Breast epithelium (tissue), 4 donors: ENCODE measurements at places on chromosomes 2 and 18.
A peak's percentile ranks its signal among the peaks of the same experiment; 100 is the strongest.

GRCh38 chr2:100412466-100412865 is 5.0 kb downstream of the CHST10 start:
- no peaks in the 10 kb centered on the region for H3K27me3 ChIP-seq
- H3K27ac ChIP-seq: no peak overlapping the region
- no peak overlapping the region for H3K4me3 ChIP-seq
- no peaks in the 10 kb centered on the region for H3K4me1 ChIP-seq
- H3K36me3 ChIP-seq: no peaks in the 10 kb centered on the region

DNA sequence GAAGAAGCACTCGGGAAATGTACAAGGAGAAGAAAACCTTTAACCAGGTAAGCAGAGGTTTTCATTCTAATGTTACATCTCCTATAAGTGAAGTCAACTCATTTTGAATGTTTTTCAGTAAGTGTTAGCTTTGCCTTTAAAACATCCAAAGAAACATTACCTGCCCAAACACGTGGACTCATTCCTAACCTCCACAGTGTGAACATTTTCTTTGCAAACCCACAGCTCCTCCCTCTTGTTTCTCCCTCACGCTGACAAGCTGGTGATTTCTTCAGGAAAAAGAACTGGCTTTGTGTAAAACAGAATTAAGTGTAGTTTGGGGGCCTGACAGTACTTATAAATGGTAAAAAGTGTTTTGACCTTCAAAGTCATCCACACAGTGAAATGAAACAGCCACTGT is 72.5 kb downstream of the MTCL1 start:
- H3K36me3 ChIP-seq: no peaks in the 10 kb centered on the region
- H3K27me3 ChIP-seq: no peaks in the 10 kb centered on the region
- no peak overlapping the region for H3K4me3 ChIP-seq
- no peak overlapping the region for H3K27ac ChIP-seq

GRCh38 chr2:8363161-8363560 is 318.7 kb upstream of the ID2 start:
- H3K36me3 ChIP-seq: no peaks in the 10 kb centered on the region
- no peaks in the 10 kb centered on the region for H3K27me3 ChIP-seq
- H3K27ac ChIP-seq: no peak overlapping the region
- no peaks in the 10 kb centered on the region for H3K4me1 ChIP-seq
- DNase-seq: no peak
- no peak overlapping the region for H3K4me3 ChIP-seq

GRCh38 chr2:226554701-226555100 is 244.9 kb downstream of the IRS1 start:
- H3K36me3 ChIP-seq: no peaks in the 10 kb centered on the region
- H3K27ac ChIP-seq: no peak overlapping the region
- H3K27me3 ChIP-seq: no peaks in the 10 kb centered on the region
- no peak for DNase-seq
- H3K4me1 ChIP-seq: no peaks in the 10 kb centered on the region
- no peak overlapping the region for H3K4me3 ChIP-seq

DNA sequence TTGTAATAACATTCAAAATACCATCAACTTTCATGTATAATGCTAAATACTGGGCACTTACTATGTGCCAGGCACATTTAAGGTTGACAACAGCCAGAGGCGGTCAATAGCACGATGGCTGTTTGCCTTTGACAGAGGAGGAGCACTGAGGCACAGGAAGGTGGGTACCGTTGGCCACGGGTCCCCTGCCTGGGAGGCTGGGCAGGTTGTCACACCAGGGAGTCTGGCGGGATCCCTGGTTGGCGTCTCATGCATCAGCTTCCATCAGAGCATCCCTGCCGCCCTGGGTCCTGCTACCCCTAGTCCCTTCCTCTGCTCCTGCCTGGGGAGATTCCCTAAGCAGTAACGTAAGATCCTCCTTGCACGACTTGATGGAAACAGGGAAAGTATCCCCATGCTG is 19.4 kb downstream of the ALLC start:
- no peaks in the 10 kb centered on the region for H3K27me3 ChIP-seq
- no peaks in the 10 kb centered on the region for H3K36me3 ChIP-seq
- no peak overlapping the region for H3K27ac ChIP-seq
- H3K4me3 ChIP-seq: no peak overlapping the region
- no peaks in the 10 kb centered on the region for H3K4me1 ChIP-seq

DNA sequence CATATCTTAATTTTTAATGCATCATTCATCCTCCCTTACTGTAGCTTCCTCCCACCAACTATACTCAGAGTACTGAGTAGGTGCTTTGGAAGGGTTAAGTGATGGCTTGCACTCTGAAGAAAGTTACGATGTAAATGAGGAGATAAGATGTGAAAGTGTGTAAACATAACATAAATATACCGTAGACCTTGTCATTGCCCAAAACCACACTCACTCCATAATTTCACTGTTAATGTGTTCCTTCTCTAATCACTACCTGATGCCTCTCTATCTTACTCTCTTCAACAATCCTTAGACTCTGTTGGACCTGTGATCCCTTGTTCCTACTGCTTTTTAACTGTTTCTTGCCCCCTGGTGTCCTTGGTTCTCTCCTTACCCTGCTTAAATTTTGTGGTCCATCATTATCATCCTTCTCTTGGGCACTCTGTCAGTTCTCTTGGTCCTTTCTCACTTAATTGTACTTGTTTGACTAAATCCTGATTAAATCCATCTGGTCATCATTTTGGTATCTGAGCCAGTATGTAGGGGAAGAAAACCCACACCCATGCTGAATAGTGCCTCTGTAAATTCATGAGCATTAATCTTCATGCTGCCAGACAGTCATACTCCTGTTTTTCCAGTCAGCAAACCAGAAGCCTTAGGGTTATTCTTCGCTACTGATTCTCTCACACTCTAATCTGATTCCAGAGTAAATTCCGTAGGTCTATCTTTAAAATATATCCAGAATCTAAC is 45.0 kb downstream of the PMS1 start:
- no peaks in the 10 kb centered on the region for H3K27me3 ChIP-seq
- no peak overlapping the region for H3K4me3 ChIP-seq
- H3K27ac ChIP-seq: no peak overlapping the region
- no peak for DNase-seq
- no peaks in the 10 kb centered on the region for H3K36me3 ChIP-seq

DNA sequence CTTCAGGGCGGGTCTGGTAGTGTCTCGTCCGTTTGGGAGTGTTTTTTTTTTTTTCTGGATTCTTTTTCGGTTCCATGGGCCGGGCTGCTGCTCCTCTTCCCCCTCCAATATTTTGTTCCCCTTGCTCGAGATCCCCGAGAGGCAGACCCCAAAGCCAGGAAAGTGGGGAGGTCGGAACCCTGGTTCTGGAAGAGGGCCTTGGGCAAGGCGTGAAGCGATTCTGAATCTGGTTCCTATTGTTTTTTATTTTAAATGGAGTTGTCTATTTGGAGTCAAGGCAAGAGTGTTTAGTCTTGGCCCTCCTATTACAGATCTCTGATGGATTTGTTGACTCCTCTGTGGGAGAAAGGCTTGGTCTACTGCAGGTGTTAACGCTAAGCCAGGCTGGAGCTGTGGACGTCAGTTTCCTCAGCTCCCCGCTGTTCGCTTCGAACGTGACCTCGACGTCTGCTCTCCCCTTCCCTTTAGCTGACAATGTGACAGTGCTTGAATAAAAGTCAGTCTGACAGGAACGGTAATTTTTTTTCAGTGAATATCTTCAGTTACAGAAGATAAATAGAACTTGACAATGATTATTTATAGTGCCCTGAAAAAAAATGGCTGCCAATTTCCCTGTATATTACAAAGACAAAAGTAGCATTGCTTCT is 683 bp upstream of the DNAJC27 start:
- no peak for DNase-seq
- H3K36me3 ChIP-seq: no peaks in the 10 kb centered on the region
- peak overlapping the region; percentile 99 for H3K27ac ChIP-seq
- H3K4me1 ChIP-seq: no peaks in the 10 kb centered on the region
- H3K27me3 ChIP-seq: no peaks in the 10 kb centered on the region
- peak overlapping the region; percentile 65 for H3K4me3 ChIP-seq

DNA sequence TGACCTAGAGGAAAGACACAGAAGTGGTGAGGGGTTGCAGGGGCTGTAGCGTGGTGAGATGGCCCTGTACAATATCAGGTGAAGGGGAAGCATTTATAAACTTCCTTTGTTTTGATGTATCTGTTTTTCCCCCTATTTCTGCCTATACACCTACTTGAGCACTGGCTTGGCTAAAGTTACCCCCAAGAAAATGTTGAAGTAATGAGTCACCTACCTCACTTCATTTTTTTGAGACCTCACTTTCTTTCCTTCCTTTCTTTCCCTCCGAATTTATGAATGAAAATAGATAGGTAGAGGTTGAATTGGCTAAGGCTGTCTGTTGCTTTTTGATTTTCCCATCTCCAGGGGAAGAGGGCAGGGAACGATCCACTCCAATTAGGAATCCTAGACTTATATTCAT is 231.1 kb upstream of the EPAS1 start:
- H3K4me1 ChIP-seq: no peaks in the 10 kb centered on the region
- H3K4me3 ChIP-seq: no peak overlapping the region
- DNase-seq: no peak
- no peaks in the 10 kb centered on the region for H3K36me3 ChIP-seq
- H3K27me3 ChIP-seq: no peaks in the 10 kb centered on the region

GRCh38 chr2:237733677-237734300 is 64.8 kb upstream of the RBM44 start:
- peaks cover 16% of the 10 kb centered on the region for H3K4me1 ChIP-seq
- peak overlapping the region; percentile 84 for H3K27ac ChIP-seq
- H3K4me3 ChIP-seq: no peak overlapping the region
- H3K36me3 ChIP-seq: no peaks in the 10 kb centered on the region
- H3K27me3 ChIP-seq: no peaks in the 10 kb centered on the region
- peak; percentile 74 for DNase-seq

DNA sequence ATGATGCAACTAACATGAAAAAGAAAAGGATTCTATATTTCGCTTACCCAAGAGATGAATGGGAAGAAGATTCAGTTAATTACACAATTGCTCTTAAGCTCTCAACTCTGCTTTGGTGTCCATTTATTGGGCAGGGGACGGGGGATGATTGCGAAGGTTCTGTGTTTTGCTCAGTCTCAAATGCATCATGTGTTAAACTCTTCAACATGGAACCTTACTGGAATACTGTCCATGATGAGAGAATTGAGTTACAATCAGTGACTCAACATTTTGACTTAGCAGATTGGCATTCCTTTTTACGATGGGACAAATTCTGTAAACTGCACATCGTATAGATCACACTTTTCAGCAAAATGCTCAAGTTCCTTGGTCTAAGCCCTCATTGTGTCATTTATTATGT is 135.6 kb downstream of the RBMS1 start:
- no peaks in the 10 kb centered on the region for H3K27me3 ChIP-seq
- H3K27ac ChIP-seq: no peak overlapping the region
- H3K4me1 ChIP-seq: no peaks in the 10 kb centered on the region
- no peak for DNase-seq

- no peaks in the 10 kb centered on the region for H3K36me3 ChIP-seq
- no peaks in the 10 kb centered on the region for H3K27me3 ChIP-seq
- DNase-seq: no peak
- H3K4me3 ChIP-seq: no peak overlapping the region
- H3K27ac ChIP-seq: no peak overlapping the region
Observed at GRCh38 chr2:227404585-227405271, 17.0 kb upstream of the SCYGR1 start.

DNA sequence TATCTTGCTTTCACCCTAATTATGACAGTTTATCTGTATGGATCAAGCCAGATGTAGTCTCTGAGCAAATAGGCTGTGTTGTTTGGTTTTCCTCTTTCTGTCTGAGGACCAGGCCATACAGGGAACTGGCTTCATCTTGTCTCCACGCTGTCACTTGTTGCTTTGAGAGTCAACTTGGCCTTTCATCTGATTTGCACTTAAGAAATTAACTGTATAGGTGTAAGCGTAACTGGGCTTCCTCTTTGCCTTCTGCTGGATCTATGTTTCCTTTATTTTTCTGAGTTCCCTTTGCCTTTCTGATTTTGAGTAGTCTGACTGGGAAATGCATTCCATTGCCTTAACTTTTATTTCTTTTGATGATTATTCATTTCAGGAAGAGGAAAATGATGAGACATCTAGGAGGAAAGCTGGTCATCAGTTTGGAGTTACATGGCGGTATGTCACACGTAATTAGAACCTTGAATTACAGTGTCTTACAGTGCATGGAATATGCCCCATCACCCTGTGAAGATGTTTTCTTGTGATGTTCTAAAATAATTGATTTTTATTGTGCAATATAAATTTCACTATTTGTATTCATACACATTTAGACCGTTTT is 17.4 kb downstream of the PTCD3 start:
- no peak for DNase-seq
- H3K36me3 ChIP-seq: peaks cover 8% of the 10 kb centered on the region
- no peaks in the 10 kb centered on the region for H3K4me1 ChIP-seq

- H3K27me3 ChIP-seq: no peaks in the 10 kb centered on the region
- no peak overlapping the region for H3K27ac ChIP-seq
- no peak for DNase-seq
- H3K4me1 ChIP-seq: no peaks in the 10 kb centered on the region
Observed at GRCh38 chr18:415617-416612, 84.6 kb downstream of the COLEC12 start.

GRCh38 chr18:2570772-2571199 is 519 bp downstream of the METTL4 start:
- peak overlapping the region; percentile 97 for H3K27ac ChIP-seq
- DNase-seq: peak; percentile 60
- no peaks in the 10 kb centered on the region for H3K4me1 ChIP-seq
- H3K27me3 ChIP-seq: no peaks in the 10 kb centered on the region
- peak overlapping the region; percentile 58 for H3K4me3 ChIP-seq

DNA sequence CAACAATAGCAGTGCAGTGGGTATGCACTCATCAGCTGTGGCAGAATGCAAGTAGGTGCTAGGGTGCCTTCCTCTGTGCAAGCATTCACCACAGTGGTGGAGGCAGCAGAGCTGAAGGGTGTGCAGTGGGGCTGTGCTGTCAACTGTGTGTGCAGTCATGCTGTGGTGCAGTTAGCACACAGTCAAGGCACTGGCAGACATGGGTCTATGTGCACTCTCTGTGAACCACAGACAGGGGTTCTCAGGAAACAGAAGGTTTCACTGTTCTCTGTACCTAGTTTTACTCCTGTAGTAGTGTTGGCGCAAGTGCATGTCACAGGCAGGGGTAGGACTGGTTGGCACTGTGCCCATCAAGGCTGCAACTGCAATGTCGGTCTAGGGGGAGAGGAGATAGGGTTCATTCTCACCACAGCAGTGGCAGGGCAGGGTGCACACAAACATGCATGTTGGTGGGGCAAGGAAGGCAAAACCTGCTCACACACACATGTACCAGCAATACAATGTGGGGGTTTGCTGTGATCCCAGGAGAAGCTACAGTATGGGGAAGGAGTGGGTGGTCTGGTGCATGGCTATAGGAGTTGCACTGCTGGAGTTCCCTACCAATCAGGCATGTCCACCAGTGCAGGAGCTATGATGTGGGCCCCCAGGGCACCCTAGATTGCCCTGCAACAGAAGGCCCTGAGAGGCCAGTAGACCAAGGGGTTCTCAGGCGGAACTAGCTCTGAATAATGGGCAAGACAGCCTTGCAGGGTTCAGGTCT is 242.7 kb upstream of the DDX18 start:
- no peaks in the 10 kb centered on the region for H3K36me3 ChIP-seq
- H3K27ac ChIP-seq: no peak overlapping the region
- no peaks in the 10 kb centered on the region for H3K4me1 ChIP-seq
- H3K4me3 ChIP-seq: no peak overlapping the region
